ENCODE measurements at places on chromosomes 2 and 18.
A peak's percentile ranks its signal among the peaks of the same experiment; 100 is the strongest.

- peak; percentile 55 for DNase-seq
Measured at GRCh38 chr2:12507295-12507694, 209.4 kb upstream of the TRIB2 start.

- DNase-seq = no peak
Measured at GRCh38 chr18:32918692-32919250, 145.9 kb upstream of the KLHL14 start.

- DNase-seq = no peak
Measured at GRCh38 chr18:26477828-26478466, 70.4 kb downstream of the KCTD1 start.

GRCh38 chr2:22694300-22694699 lies 690.7 kb upstream of the KLHL29 start:
- DNase-seq = no peak

GRCh38 chr2:218368150-218368528 lies 11.5 kb downstream of the CATIP start:
- no peak for DNase-seq
